T-cell (primary cell): ENCODE measurements at places on chromosomes 13 and 19.

GRCh38 chr13:30576528-30576927 is 41.2 kb upstream of the USPL1 start:
- peak; percentile 29 for DNase-seq

GRCh38 chr13:40192452-40192851 is 474.0 kb downstream of the FOXO1 start:
- DNase-seq, result no peak

- no peak for DNase-seq
Observed at GRCh38 chr19:4058693-4059452, 7.8 kb downstream of the ZBTB7A start.

DNA sequence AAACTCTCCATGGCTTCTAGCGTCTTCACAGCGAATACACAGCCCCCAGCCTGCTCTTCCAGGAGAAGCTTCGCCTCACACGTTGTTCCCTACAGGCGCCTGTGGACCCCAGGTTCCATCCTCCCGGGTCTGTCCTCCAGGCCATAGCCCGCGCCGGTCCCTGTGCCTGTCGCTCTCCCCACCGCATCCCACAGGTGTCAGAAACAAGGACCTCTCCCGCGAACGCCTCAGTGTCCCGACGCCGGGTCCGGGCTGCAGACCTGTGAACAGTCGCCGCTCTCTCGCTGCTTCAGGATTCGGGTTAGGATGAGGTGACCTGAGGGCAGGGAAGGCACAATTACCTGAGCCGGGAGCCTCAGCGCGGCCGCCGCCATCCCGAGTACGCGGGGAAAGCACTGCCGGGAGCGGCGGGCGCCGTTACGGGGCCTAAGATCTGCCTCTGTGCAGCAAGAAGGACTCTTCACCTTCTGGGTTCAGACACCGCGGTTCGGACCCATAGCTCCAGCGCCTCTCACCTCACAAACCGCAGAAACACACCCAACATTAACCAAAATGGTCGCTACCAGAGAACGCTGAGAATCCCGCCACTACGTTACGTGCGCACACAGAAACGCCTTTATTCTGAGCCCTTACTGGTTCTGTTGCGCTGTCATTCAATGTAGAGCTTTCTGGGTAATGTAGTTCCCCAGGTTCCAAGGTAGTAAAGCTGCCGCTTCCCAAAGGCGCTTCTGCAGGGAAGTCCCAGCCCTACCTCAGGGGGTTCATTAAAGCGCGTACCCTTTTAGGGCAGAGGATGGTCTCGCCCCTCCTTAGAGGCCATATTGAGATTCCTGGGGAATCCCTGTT is at the start of gene ZNF418:
Gene ZNF418 (minus strand): TSS at position 583 of the 846 bp plus-strand sequence. CDS start 1,580 bp downstream, outside the sequence.
- DNase-seq, result peak; percentile 34

- no peak for DNase-seq
Observed at GRCh38 chr13:42656161-42656560, 82.2 kb downstream of the TNFSF11 start.

DNA sequence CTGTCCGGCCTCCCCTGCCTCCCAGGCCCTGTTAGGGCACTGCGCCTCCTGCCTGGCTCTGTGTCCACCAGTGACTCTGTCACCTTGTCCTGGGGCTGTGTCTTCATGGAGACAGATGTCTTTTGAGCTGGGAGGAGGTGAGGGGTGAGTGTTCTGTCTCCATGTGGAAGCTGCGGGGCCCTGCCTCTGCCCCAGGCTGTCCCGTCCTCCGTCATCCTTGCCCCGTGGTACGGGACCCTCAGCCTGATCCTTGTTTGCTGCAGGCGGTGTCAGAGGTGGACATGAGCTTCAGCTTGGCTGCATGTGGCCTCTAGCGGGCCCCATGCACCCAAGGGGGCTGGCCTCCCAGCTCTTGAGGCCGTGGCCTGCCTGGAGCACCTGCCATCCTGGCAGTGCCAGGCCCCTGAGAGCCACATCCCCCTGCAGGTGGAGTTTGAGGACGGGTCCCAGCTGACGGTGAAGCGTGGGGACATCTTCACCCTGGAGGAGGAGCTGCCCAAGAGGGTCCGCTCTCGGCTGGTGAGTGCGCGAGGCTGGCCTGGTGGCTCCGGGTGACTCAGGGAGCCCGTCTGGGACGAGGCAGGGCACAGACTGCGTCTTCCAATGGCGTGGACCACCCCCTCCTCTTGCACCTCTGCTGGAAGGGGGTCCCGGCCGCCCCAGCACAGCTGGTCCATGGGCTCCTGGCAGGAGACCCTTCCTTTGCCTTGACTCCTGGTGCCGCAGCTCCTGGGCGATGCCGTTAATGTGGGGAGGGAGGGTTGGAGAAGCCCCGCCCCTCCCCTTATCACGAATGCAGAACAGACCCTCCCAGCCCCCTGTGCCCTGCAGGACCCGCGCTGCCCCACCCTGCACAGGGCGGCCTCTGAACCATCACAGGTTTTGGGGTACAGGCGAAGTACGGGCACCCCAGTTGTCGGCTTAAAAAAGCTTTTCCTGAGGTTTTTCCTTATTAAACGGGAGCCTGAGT is 181.3 kb downstream of the KDM4B start:
- DNase-seq, result no peak

- DNase-seq, result peak; percentile 47
Observed at GRCh38 chr13:27792393-27793218, at the start of gene GSX1. Gene GSX1, plus strand, starts transcription at chr13:27792483. Its CDS starts 208 bp downstream, at chr13:27792691.

- peak; percentile 40 for DNase-seq
Observed at GRCh38 chr19:35295792-35296462, 4.0 kb downstream of the MAG start.

- DNase-seq, result no peak
Observed at GRCh38 chr13:72435251-72435650, 292.2 kb downstream of the MZT1 start.

DNA sequence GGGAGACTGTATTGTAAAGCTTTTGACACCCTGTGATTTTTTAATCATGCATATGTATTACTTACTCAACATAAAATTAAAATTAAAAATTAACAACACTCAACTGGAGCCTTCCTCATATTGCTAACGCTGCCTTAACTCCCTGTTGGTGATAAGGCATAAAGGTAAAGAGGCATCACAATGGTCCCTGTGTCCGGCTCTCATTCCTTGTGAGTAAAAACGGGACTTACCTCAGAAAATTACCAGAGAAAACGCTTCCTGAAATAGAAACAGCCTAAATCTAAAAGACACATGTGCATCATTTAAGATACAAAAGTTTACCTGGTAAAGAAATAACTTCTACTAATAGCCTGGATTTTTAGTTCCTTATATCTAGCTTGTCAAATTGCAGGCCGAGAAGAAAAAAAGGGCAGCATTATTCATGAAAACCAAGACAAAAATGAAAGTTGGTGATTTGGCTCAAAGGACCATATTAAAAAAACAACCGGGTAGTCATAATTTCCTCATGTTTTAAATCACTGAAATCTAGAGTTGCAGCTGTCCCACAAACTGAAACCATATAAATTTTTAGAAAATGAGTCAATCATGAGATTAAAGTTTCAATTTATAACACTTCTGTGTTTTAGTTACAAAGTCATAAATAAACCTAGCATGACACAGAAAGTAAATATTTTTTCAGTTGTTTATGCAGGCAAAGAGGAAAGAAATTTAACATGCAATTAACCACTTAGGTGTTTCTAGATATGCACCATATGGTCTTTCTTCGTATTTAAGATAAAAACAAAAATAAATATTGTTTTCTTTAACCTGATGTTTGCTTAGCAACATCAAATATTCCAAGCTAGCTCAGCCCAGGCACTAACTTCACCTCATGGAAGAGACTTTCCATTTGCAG is 94.7 kb downstream of the MIPEP start:
- no peak for DNase-seq

GRCh38 chr19:29478578-29479565 is 46.9 kb upstream of the VSTM2B start:
- no peak for DNase-seq

- DNase-seq, result no peak
Observed at GRCh38 chr19:4600893-4601292, 38.4 kb upstream of the TNFAIP8L1 start.

- no peak for DNase-seq
Observed at GRCh38 chr13:95349267-95349666, 48.0 kb upstream of the ABCC4 start.

GRCh38 chr13:110347535-110348308 is 40.6 kb downstream of the COL4A2 start:
- no peak for DNase-seq

DNA sequence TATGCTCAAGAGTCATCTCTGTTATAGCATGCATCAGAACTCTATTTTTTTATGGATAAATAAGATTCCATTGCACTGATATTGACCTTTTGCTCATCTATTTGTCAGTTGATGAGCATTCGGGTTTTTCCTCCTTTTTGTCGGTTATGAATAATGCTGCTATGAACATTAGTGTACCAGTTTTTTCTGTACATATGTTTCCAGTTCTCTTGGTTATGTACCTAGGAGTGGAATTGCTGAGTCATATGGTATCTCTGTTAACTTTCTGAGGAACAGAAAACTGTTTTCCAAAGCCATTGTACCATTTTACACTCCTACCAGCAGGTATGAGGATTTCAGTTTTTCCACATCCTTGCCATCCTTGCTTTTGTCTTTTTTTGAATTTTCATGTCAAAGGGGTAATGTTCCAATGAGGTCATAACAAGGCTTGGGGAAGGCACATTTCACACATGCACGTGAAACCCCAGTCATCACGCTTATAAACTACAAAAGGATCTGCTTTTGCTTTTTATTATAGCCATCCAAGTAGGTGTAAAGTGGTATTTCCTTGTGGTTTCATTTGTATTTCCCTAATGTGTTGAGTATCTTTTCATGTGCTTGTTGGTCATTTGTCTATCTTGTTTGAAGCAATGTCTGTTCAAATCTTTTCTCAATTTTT is 14.6 kb downstream of the KBTBD7 start:
- no peak for DNase-seq

DNA sequence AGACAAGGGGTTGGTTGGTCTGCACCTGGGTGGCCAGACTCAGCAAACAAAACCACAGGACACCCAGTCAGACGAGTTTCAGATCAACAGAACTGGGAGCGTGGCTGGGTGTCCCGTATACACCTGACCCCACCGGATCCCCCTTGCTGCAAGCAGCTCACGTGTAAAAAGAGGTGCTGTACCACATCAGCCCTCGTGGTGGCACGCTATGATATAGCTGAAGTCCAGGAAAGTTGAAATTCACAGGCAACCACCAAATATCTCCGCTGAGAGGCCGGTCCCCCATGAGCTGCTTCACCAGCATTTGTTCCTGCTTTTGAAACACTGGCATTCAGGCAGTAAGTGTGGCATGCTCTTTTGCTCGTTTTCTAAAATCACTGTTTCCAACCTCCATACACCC is 92.3 kb downstream of the TUBA3C start:
- no peak for DNase-seq

- no peak for DNase-seq
Observed at GRCh38 chr13:97901716-97902115, 51.8 kb upstream of the IPO5 start.

GRCh38 chr13:97582170-97582569 is 148.2 kb downstream of the RAP2A start:
- DNase-seq, result no peak

DNA sequence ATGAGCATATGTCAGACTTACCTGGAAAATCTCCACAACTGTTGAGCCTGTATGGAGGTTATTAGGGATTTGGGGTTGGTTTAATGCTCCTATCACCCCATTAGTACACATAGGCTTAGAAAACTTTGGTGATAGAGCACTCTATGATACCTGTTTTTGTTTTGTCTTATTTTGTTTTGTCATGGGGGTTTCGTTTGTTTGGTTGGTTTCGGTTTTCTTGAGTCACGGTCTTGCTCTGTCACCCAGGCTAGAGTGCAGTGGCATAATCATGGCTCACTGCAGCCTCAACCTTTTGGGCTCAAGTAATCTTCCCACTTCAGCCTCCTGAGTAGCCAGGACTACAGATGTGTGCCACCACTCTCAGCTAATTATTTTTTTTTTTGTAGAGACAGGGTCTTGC is 70.0 kb downstream of the MZT1 start:
- no peak for DNase-seq

DNA sequence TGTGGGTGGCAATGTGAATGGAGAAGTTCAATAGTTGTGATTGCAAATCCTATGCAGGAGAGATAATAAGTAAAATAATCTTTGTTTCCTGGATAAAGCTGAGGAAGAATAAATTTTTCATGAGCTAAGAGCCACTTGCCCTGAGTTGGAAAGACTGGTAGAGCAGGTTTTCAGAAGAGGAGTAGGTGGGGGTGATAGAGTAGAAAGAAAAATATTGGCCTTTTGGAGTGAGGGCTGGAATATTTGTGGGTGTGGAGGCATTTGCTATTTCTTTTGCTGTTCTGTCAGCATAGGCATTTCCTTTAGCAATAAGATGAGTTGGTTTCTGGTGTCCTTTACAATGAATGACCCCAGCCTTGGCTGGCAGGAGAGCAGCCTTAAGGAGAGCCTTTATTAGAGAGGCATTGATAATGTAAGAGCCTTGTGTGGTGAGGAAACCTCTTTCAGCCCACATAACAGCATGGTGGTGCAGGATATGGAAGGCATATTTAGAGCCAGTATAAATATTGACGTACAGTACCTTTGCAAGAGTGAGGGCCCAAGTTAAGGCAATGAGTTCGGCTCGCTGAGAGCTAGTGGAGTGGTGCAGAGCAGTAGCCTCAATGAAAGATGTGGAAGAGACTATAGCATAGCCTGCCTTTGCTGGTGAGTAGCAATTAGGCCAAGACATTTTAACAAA is 11.6 kb upstream of the ZNF431 start:
- DNase-seq, result no peak
